Endothelial cell (in vitro differentiated cells): ENCODE measurements at places on chromosomes 2 and 18. TPM values are rescaled to one million over a fixed set of nuclear protein-coding genes. Genes with fewer than 3 reads are reported as not detected.

SATB2 gene
- total RNA-seq: 3.8 TPM

UGT1A1 gene
- total RNA-seq: not detected

DNA sequence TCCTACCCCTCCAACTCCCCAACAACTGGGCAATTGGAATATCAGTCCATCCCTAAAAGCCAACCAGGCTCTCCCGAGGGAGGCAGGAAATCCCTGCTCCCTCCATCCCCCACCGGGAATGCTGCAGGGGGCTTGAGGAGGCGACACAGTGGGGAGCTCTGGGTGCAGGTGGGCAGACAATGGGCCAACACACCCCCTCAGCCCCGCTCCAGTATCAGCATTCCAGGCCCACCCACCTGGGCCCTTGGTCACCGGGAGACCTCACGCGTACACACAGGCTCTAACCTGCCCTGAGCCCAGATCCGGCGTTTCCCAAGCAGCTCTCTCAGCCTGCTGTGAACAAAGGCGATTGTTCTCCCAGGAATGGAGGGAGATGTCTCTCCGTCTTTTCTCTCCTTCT is 37.6 kb upstream of the FZD7 start:
- DNase-seq: no peak

- peak; percentile 62 for DNase-seq
Observed at GRCh38 chr18:39841482-39842365, 2113.3 kb upstream of the PIK3C3 start.

GRCh38 chr2:98459496-98460175 is 15.0 kb downstream of the INPP4A start:
- no peak for DNase-seq

DNA sequence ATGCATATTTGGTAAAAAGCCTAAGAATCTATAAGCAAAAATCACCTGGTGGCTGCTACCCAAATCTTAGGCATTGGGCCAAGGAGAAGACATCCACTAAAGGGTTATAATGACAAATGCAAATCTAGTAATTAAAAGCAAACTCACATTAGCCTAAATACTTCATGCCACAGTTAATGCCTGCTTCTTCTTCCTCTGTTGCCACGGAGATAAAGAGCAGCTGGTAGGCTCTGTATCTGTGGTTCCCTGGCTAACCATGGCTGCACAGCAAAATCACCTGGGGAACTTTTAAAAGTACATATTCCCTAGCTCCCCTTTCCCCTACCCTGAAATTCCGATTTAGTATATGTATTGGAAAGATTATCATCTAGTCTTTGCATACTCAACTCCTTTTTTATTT is 114.3 kb downstream of the LNPK start:
- no peak for DNase-seq

DNA sequence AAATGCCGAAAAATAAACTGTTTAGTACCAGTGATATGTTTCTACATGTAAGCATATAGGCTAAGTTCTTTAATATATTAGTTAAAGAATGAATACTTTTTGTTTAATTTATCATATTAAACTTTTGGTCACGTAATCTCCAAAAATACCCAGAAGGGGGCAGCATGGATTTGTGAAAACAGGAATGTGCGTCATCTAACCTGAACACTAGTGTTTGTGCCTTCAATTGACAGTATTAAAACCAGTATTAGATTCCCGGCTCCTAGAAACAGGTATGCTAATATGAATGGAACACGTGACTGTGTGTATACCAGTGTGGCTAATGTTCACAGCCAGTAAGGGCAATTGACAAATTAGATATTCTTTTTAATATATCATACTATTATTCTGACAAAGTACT is 51.8 kb downstream of the WDR7 start:
- peak; percentile 39 for DNase-seq

GRCh38 chr18:64392202-64392601 is 243.3 kb upstream of the LINC00305 start:
- no peak for DNase-seq

- DNase-seq: no peak
Observed at GRCh38 chr2:128791985-128792320, 473.3 kb upstream of the HS6ST1 start.
